ENCODE measurements at places on chromosomes 7 and 10.

DNA sequence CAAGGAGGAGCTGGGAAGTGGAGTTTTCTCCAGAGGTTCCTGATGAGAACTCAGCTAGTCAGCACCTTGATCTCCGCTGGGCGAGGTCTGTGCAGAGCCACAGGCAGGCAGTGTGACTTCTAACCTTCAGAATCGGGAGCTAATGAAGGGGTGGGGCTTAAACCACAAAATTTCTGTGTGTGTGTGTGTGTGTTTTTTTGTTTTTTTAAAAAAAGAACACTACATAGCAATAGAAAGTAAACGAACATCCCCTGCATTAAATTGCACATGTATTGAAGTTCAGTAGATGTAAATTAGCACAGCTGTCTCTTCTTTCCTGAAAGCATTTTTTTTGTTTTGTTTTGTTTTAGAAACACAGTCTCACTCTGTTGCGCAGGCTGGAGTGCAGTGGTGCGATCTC lies 46.2 kb downstream of the RBM17 start:
- DNase-seq: no peak

DNA sequence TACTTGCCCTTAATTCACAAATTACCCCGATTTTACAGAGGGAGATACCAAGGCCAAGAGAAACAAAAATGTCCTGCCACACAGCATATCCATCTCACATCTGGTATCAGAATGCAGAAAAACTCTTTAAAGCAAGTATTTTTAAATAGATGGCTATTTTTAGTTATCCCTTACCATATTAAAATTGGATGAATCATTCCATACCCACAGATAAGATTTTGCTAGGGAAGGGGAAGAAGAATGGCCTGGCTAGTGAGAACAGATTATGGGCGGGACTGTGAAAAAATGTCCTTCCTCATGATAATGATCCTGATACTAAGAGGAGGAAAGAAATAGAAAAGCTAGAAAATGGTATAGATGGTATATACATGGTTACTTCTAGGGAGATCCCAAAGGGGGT lies 80.6 kb upstream of the GATAD1 start:
- no peak for DNase-seq

DNA sequence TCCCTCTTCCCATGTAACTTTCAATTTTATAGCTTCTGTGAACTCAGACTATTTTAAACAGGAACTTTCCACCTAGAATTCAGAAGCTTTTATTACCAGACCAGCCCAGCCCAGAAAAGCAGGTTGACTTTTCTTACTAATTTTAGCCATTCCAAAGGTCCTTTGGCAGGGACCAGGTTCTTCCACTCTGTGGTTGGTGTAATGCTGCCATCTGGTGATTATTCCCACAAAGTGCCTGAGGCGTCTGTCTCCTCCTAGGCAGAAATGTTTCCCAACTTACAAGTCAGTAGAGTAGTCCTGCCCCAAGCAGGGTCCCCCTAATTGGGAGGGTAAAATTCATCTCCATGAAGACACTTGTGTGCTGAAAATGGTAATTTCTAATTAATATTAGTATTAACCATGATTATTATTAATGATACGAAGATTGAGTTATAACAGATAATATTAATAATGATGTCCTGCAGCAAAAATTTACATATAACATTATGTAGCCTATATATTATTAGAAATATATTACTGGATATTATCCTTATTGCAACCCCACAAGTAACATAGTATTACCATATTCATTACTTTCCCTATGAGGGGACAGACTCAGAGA lies 53.0 kb upstream of the PPP1R17 start:
- DNase-seq: no peak

- no peak for DNase-seq
Observed at GRCh38 chr10:4263601-4263921, 478.6 kb upstream of the KLF6 start.

DNA sequence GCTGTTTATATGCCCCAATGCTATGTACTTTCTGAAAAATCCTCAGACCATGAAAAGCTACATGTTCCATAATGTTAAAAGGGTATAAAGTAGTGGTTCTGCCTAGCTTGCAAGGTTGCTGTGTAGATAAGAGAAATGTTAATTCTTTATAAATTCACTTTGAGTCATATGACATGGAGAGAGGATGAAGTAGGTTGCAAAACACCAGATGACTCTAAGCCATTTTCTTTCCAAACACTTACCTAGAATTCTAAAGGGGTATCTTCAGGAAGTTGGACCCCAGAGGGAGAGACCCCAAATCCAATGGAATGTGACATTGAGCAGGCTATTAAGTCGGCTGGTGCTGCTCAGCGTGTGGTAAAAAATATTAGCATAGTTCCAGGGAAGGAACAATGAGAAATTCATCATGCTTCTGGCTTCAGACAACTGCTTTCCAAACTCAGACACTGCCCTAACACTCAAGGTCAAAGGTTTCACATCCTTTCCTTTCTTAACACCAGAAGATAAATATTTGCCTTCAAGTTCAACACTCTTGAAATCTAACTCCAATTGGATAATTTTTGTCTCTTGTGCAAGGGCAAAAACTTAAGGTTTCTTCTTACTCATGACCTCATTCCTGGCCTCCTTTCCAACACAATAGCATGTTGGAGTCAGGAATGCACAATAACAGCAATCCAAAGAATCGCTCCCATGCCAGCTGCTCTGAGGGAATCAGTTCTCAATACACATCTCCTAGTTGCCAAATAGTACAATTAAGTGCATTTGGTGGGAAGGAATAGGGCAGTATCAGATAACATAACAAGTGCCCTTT lies 100.7 kb upstream of the AFAP1L2 start:
- DNase-seq: no peak

DNA sequence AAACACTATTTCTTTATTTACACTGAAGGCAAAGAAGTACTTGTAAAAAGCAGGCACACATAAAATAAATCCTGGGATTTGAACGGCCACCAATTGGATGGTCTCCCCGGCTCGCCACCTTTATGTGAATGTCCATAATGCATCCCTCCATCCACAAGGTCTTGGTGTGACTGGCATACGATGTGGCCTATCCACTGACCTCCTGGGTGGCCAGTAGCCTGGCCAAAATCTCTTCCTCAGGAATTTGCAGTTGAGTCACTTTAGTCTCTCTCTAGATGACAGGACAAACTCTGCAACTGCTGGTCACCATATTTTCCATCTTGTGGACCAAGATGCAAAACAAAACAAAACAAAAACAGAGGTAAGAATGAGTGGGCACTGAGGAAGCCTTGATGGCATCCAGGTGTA lies 39.1 kb downstream of the CDK1 start:
- DNase-seq: no peak

- no peak for DNase-seq
Observed at GRCh38 chr7:134850066-134850465, 70.6 kb downstream of the CALD1 start.

DNA sequence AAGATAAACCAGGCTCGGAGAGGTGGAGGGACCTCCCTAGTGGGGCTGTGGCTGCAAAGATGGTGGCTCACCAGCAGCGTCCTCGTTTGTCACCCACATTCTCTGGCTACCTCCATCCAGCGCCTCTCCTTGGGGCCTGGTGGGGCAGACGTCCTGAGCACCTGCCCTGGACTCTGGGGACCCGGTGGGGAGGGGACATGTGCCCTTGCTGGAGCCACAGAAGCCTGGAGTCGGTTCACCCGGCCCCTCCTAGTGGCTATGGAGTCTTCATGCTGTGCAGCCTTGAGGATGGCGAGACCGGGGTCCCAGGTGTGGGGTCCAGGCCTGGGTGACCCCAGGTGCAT lies 14.5 kb downstream of the TTYH3 start:
- DNase-seq: no peak

GRCh38 chr10:25627606-25628005 lies 306.4 kb upstream of the MYO3A start:
- DNase-seq: no peak

DNA sequence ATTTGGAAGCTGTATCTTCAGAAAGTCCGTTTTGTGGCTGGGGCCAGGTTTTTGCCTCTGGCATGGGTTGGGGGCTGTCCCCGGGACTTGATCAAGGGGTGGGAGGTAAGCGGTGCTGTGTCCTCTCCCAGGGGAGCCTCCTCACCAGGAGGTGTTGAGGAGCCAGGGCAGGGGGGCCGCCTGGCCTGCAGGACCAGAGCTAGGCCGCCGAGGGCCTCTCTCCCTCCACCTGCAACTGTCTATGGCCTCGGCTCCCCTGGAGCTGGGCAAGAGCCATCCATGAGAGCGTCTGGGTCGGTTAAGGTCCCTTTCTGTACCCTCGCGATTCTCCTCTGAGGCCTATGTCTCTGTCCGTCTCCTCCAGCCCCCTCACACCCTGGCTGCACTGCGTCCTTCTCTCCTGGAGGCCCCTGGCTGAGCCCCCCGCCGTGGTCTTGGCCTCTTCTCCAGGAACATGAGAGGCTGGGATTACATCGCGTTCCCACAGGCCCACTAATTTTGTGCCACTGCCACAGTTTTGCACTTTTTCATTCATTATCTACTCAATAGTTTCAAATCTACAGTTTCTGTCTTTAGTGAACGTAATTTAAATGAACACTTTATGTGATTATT lies 20.6 kb downstream of the CALML5 start:
- DNase-seq: no peak

DNA sequence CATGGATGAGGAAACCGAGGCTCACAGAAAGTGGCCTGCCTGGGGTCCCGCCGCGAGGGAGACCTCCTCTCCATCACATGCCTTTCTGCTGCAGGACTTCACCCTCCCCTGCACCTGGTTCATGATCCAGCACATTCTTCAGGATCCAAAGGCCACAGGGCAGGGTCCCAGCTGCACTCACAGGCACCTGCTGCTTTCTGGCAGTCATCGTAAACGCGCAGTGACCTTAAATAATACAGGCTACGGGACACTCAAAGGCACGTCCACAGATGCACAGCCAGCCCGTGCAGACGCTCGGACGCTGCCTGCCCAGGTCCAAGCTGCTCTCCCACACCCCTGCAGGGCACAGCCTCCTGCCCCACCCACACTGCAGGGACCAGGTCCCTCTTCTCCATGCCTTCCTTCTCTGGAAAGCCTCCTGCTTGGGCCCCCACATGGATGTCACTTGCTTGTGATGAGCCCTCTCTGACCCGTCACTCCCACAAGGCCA lies 49.9 kb downstream of the CALML3 start:
- no peak for DNase-seq

DNA sequence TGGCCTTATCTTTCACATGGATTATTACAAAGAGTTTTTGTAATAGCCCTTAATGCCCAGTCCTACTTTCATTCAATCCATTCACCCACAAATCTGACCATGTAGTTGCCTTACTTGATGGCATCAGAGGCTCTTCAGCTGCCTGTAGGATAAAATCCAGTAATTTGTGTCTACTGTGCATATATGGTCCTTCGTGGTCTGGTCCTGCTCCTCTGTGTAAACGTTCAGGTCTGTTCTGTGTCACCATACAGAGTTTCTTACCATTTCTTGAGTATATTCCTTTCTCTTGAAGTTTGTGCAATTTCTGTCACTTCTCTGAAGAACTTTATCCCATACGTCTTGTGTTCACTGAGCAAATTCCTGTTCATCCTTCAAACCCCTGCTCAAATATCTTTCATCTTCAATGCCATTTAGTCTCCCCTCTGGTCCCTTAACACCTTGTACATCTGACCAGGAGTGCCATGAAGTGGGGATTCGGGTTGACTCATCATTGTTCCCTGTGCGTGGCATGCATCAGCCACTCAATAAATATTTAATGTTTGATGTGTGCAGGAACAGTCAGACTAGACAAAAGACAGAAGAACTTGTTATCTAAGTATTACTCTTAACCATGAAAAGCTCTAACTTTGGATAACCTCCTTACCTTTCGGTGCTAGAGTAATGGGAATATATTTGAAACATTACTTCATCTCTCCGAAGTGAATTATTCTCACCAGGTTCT lies 98.6 kb upstream of the RPA3 start:
- DNase-seq: no peak

DNA sequence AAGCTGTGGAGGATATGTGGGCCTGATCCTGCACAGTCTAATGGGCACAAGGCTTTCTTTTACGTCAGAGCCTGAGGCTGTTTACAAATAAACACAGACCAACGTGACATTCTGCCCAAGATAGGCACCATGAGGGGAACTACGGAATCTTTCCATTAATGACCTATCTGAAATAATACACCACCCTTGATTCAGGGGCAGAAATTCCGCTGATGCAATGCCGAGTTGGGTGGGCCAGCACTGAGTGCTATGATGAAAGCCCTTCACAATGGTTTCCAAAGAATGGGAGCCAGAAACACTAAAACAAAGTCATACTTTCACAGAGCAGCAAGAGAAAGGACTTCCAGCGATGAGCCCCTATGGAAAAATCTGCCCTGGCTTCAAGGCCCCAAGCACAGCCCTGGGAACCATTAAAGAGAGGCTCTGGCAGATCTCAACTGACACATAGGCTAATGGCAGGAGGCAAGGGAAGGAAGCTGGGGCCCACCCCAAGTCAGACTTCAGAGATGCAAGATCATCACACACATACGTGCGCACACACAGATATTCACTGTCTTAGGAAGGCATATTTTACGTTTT lies 72.2 kb upstream of the DLX6 start:
- no peak for DNase-seq

DNA sequence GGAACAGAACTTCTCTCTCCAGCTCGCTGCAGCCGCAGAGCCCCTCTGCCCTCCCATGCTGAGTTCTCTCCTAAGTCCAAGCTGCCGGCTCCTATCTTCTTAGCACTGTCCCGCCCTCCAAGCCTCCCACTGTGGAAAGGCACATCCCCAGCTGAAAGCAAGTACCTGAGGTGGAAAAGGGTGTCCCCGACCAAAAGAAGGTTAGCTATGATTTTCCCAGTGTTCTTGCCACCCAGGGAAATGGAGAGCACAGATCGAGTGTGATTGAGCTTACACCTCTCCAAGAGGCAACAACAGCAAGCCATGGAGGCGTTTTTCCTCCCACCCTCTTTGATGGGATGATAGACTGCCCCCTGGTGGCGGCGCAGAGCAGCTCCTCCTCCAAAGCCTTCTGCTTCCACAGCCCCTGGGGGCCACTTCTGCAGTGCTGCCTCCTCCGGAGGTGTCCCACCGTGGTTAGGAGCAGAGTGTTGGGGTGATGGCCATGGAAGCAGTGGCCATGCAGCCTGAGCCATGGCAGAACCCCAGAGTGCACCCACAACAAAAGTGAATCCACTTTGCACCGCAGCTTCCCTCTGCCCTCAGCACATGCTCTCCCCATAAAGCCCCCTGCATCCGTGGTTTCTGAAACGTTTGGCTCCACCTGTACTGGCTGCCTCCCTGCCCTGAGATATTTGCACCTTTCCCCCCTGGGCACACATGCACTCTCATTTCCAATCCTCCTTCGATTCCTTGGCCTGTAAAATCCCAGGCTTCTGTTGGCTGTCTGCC lies 143.1 kb upstream of the STK17A start:
- no peak for DNase-seq
